Body of pancreas (tissue), 4 donors: ENCODE measurements at places on chromosomes 13 and 19. TPM values are rescaled to one million over a fixed set of nuclear protein-coding genes. Genes with fewer than 3 reads are reported as not detected.

Gene HIPK4
- not detected for total RNA-seq

Gene RASIP1
- total RNA-seq = 60.0 TPM

Gene ZNF221
- total RNA-seq = 1.3 TPM

GRCh38 chr19:18803550-18804138 is 12.5 kb upstream of the COMP start:
- no peaks in the 10 kb centered on the region for H3K4me1 ChIP-seq
- H3K36me3 ChIP-seq = no peaks in the 10 kb centered on the region
- H3K27ac ChIP-seq = no peak overlapping the region
- no peak overlapping the region for H3K4me3 ChIP-seq

DNA sequence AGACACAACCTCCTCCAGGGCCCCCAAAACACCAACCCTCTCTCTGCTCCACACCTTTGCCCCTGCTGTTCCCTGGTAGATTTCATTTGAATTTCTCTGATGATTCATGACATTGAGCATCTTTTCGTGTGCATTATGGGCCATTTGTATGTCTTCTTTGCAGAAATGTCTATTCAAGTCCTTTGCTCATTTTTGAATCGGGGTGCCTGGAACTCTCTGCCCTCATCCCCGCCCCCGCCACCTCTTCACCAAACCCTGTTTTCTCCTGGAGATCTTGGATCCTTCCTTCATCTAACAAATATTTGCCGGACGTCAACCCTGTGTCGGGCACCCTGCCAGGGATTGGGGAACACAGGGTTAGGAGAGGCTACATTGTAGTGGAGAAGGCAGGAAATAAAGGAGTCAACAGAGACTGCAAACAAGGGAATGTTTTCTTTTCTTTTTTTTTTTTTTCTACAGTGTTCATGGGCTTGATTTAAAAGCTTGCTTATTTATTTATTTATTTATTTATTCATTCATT is 25.5 kb upstream of the SLC1A5 start:
- peak; percentile 83 for DNase-seq
- H3K27me3 ChIP-seq = no peaks in the 10 kb centered on the region
- peaks cover 4% of the 10 kb centered on the region for H3K4me1 ChIP-seq
- H3K4me3 ChIP-seq = no peak overlapping the region
- no peak overlapping the region for H3K27ac ChIP-seq

DNA sequence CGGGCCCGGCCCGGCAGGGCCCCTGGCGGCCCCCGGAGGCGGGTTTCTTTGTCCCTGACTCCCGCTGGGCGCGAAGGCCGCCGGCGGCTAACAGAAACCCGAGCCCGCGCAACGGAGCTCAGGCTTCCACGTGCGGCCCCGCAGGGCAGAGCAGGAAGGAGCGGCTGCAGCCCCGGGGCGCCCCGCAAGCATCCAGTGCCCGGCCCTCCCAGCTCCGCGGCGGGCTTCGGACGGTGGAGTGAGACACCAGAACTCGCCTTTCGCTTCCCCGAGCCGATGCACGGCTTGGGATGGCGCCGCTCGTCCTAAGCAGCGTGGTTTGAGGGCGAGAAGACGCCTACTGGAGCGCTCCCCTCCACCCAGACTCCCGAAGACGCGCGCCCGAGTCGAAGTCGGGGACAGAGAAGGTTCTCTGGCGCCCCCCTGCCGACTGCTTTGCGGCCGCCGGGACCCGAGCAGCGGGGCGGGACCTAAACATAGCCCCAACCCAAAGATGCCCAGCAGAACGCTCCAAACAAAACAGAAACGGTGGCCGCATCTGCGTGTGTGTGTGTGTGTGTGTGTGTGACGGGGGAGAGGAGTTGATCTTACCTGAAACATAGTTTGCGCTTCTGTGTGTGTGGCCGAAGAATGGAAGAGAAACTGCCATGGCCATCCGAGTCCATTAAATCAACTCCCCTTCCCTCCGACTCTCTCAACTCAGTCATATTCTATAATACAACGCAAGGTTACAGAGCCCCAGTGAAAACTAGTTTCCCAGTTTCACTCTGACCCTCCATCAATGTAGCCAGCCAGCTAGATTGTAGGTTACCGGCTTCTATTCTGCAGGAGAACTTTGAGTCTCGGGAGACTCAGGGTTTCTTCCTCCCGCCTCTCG is 629 bp upstream of the FGF9 start:
- no peaks in the 10 kb centered on the region for H3K27me3 ChIP-seq
- no peaks in the 10 kb centered on the region for H3K36me3 ChIP-seq
- peaks cover 36% of the 10 kb centered on the region for H3K4me1 ChIP-seq
- H3K4me3 ChIP-seq = peak overlapping the region; percentile 31
- no peak overlapping the region for H3K27ac ChIP-seq
- DNase-seq = peak; percentile 66

- peak overlapping the region; percentile 13 for H3K27ac ChIP-seq
- no peak overlapping the region for H3K4me3 ChIP-seq
- no peaks in the 10 kb centered on the region for H3K27me3 ChIP-seq
- H3K36me3 ChIP-seq = no peaks in the 10 kb centered on the region
- H3K4me1 ChIP-seq = peaks cover 12% of the 10 kb centered on the region
Observed at GRCh38 chr13:100611678-100612492, 23.3 kb upstream of the GGACT start.

DNA sequence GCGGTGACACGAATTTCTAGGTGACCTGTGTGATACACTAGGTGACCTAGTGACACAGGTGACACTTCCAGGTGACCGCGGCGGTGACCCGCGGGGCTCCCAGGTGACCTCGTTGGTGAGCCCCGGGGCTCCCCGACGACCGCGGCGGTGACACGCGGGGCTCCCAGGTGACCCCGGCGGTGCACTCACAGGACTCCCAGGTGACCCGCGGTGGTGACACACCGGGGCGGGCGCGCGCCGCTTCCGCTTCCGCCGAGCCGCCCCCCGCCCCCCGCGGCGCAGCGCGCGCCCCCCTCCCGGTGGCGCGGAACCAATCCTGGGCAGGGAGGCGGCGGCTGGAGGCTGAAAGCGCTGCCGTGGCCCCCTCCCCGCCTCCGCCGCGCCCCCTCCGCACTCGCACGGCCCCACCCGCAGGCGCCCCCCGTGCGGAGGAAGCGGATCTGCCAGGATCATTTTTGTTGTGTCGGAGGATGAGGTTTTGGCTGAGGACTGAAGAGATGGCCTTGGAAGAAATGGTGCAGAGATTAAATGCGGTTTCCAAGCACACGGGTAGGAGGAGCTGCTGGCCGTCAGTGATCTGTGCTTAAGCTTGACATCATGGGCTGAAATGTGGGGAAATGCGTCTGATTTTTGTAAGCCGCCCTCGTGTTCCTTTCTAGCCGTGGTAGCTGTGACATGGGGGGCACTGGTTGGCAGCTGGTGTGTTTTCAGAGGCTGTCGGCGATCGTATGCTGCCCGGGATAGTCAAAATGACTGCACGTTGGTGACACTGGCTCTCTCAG is at the start of gene MCF2L:
Gene MCF2L (plus strand): TSS at position 305 of the 782 bp plus-strand sequence. CDS start 166 bp downstream, at position 471.
- H3K36me3 ChIP-seq = no peaks in the 10 kb centered on the region
- H3K4me1 ChIP-seq = peaks cover 22% of the 10 kb centered on the region
- H3K27ac ChIP-seq = peak within 1 kb of the TSS; percentile 94
- H3K4me3 ChIP-seq = peak within 1 kb of the TSS; percentile 54
- no peaks in the 10 kb centered on the region for H3K27me3 ChIP-seq
- peak; percentile 66 for DNase-seq

DNA sequence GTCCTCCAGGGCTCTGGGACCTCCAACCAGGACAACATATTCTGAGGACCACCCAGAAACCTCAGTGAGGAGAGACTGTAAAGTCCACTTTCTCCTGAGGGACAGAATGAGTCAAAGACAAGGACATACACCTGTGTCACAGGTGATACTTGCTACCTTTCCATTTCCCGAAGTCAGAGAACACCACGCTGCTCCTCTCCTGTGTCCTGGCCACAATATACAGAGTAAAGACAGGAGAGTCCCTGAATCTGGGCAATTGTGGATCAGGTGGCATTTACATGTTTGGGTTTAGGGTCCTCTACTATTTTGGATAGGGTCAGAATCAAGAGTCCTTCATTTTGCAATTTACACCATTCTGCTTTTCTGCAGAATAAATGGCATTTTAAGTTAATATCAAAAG is 4.9 kb downstream of the MED26 start:
- no peaks in the 10 kb centered on the region for H3K27me3 ChIP-seq
- H3K4me1 ChIP-seq = peaks cover 49% of the 10 kb centered on the region
- H3K27ac ChIP-seq = no peak overlapping the region
- no peak overlapping the region for H3K4me3 ChIP-seq

DNA sequence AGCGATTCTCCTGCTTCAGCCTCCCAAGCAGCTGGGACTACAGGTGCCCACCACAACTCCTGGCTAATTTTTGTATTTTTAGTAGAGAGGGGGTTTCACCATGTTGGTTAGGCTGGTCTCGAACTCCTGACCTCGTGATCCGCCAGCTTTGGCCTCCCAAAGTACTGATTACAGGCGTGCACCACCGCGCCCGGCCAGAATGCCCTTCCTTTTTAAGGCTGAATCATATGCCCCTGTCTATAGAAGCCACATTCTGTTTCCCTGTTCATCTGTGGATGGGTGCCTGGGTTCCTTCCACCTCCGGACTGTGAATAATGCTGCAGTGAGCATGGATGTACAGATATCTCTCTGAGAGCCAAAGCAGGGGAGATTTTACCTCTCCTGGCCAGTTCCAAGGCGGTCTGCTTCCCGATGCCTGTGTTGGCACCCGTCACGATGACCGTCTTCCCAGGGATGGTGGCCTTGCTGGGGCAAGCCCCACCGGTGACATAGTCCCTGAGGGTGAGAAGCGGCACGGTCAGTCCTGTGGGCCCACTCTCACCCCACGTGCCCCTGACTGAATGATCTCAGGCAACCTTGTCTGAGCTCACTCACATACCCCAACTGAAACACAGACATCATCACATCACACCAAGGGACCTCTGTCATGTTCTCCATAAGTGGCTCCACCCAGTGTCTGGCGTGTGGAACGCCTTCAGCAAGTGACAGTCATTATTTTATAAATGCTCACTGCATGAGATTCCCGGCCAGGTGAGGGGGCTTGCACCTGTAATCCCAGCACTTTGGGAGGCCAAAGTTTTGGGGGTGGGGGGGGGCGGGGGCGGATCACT is 4.0 kb downstream of the RDH13 start:
- no peak overlapping the region for H3K27ac ChIP-seq
- DNase-seq = no peak
- H3K36me3 ChIP-seq = peaks cover 7% of the 10 kb centered on the region
- peaks cover 11% of the 10 kb centered on the region for H3K4me1 ChIP-seq

DNA sequence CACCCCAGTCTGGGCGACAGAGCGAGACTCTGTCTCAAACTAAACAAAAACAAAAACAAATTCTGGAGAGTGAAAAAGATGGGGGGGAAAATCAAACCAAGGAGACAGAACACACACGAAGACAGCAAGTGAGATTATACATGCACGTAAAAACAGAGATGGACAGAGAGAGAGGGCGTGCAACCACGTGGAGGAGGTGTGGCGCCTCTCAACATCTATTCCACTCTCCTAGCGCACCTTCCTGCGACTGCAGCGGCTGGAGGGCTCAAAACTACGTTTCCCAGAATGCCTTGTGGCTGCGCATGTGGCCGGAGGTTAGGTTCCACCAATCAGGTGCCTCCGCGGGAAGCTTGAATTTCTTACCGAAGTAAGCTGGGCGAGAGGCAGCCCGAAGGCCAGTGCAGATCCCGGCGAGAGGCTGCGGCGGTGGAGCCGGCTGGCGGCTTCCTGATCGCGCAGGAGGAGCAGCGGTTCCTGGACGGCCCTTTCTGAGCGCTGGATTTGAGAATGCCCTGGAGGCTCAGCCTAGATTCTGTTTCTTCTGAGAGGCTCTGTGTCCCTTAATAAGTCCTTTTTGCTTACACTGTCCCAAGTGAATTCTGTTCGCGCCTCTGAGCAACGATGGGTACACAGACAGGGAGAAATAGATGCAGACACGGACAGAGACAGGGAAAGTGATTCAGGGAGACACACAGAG is 13.1 kb upstream of the NANOS2 start:
- no peaks in the 10 kb centered on the region for H3K27me3 ChIP-seq
- H3K4me3 ChIP-seq = no peak overlapping the region
- peak; percentile 92 for DNase-seq
- H3K36me3 ChIP-seq = no peaks in the 10 kb centered on the region

DNA sequence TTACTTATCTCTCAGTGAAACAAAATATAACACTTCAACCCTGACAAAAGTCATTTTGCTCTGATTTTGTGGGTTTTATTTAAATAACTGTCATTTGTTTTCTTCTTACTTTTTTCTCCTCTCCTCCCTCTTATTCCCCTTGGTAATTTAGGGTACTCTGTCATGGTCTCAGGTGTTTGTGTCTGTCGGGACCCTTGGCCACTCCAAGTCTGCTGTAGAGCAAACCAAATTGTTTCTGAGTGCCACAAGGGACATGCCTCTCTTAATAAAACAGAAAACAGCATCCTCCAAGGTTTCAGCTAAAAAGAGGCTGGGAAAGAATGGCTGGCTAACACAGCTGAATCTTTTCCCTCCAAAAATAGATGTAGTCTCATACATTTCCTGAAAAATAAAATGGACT is 573.1 kb upstream of the KLF12 start:
- no peaks in the 10 kb centered on the region for H3K36me3 ChIP-seq
- no peak overlapping the region for H3K4me3 ChIP-seq
- H3K4me1 ChIP-seq = no peaks in the 10 kb centered on the region
- no peak overlapping the region for H3K27ac ChIP-seq

DNA sequence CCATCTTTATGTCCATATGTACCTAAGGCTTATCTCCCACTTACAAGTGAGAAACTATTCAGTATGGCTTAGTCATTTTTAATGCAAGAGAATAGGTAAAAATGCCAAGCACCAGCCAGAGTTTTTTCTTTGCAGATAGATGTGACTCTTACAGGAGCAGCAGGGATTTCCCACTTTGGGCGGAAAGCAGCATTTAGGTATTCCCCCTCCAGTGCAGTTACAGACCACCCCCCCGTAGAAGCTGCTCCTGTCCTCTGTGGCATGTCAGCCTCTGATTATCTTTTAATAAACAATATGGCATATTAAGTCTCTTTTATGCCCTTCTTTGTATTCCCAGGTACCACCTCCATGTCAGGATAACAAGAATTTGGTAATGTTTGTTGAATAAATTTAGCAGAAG is 24.7 kb upstream of the USPL1 start:
- no peak for DNase-seq
- H3K4me3 ChIP-seq = no peak overlapping the region
- no peaks in the 10 kb centered on the region for H3K36me3 ChIP-seq
- H3K4me1 ChIP-seq = no peaks in the 10 kb centered on the region

- H3K27ac ChIP-seq = no peak overlapping the region
- H3K27me3 ChIP-seq = no peaks in the 10 kb centered on the region
- H3K4me3 ChIP-seq = no peak overlapping the region
- no peak for DNase-seq
Observed at GRCh38 chr13:57784633-57785032, 153.1 kb downstream of the PCDH17 start.

DNA sequence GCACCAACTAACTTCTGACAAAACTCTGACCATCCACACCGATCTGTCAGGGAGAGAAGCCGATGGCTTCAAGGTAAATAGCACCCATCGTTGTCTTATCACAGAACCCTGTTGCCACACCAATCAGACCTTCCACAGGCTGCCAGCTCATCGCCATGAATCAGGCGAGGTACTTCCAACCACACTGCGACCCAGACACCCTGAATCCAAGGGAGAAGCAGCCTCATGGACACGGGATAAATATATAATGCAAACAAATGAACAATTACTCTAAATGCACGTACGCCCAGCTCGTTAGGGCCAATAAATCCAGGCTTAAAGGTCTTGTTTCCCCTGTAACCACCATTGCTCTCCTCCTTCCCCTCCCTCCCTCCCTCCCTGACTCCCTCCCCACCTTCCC is 20.8 kb downstream of the RANBP3 start:
- H3K4me3 ChIP-seq = no peak overlapping the region
- peaks cover 97% of the 10 kb centered on the region for H3K4me1 ChIP-seq
- no peaks in the 10 kb centered on the region for H3K36me3 ChIP-seq

- H3K4me1 ChIP-seq = no peaks in the 10 kb centered on the region
- no peaks in the 10 kb centered on the region for H3K27me3 ChIP-seq
- DNase-seq = no peak
- no peak overlapping the region for H3K27ac ChIP-seq
Observed at GRCh38 chr19:57671124-57671895, 2.6 kb downstream of the ZSCAN4 start.
